Activated T-cell treated with anti-CD3 and anti-CD28 coated beads for 1 hour (primary cell): ENCODE measurements at places on chromosomes 1 and 21.

DNA sequence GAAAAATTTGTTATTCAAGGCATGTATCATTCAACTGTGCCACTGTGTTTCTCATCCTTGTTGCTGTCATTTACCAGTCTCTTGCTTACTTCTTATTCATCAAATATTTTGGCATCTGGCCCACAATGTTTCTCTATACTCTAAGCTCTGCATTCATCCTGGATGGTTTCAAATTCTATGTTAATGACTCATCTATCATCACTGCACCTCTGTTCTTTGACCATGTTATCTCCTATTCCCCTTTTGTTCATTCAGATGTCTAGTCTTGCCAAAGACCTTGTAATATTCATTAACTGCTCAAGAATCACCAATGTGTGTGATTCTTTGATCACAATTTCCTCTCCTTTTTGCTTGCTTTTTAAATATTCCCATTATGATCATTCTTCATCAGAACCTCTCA, 54.6 kb upstream of the PRKACB start:
- DNase-seq: no peak

- no peak for DNase-seq
Observed at GRCh38 chr1:26998429-26999300, 5.2 kb downstream of the TRNP1 start.

DNA sequence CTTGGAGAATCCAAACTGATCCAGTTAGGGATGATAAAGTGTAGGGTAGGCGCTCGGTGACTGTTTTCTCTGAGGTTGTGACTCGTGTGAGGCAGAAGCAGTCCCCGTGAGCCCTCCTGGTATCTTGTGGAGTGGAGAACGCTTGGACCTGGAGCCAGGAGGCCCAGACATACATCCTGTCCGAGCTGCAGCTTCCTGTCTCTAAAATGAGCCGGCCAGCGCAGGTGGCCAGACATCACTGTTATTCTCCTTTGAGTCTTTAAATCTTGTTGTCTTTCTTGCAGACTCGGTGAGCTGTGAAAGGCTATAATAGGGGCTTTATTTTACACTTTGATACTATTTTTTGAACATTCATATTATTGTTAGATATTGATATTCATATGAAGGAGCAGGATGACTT, 12.3 kb downstream of the PCSK9 start:
- no peak for DNase-seq

DNA sequence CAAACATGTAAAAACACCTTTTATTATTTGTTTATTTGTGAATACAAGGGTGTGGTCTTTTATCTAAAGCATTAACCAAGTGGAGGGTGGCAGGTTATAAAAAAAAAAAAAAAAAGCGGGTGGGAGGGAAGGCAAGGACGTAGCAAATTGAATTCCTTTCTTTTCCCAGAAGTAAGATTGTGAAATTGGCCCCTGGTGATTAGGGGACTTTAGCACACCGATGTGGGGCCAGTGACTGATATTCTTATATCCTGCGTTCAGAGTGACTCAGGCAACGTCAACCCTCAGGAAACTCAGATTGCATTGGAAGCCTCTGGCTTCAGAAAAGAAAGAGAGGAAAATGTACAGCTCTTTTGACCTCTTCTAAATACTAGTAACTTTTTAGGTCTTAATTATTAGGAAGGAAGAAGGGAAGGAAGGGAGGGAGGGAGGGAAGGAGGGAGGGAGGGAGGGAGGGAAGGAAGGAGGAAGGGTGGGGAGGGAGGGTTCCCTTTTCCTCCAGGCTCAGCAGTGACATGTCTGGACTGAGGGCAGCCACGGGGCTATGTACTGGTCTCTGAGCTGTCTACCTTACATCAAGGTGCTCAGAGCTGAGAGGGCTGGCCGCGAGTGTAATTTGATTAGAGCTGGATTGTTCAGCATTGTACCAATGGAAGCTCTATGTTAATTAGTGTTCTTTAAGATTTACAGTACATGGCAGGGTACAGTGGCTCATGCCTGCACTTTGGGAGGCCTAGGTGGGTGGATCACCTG, 30.2 kb downstream of the EVA1C start:
- DNase-seq: no peak
